ENCODE measurements at places on chromosomes 5 and 9. TPM values are rescaled to one million over a fixed set of nuclear protein-coding genes. Genes with fewer than 3 reads are reported as not detected.

CFAP77 gene
- not detected for total RNA-seq

TMEM174 gene
- not detected for total RNA-seq

EIF4E1B gene
- total RNA-seq, result not detected

SV2C gene
- total RNA-seq, result 0.17 TPM

TTC23L gene
- not detected for total RNA-seq

LRRC70 gene
- 8.6 TPM for total RNA-seq

IL4 gene
- total RNA-seq, result not detected

KCNV2 gene
- total RNA-seq, result not detected

NREP gene
- 7.7 TPM for total RNA-seq

HEMGN gene
- 0.65 TPM for total RNA-seq

ECPAS gene
- 150 TPM for total RNA-seq

GABBR2 gene
- not detected for total RNA-seq

IDNK gene
- total RNA-seq, result 23.6 TPM

TNFSF8 gene
- total RNA-seq, result 7.9 TPM

All from subcutaneous adipose tissue (tissue), 4 donors.